ENCODE measurements at places on chromosomes 7 and 10.

DNA sequence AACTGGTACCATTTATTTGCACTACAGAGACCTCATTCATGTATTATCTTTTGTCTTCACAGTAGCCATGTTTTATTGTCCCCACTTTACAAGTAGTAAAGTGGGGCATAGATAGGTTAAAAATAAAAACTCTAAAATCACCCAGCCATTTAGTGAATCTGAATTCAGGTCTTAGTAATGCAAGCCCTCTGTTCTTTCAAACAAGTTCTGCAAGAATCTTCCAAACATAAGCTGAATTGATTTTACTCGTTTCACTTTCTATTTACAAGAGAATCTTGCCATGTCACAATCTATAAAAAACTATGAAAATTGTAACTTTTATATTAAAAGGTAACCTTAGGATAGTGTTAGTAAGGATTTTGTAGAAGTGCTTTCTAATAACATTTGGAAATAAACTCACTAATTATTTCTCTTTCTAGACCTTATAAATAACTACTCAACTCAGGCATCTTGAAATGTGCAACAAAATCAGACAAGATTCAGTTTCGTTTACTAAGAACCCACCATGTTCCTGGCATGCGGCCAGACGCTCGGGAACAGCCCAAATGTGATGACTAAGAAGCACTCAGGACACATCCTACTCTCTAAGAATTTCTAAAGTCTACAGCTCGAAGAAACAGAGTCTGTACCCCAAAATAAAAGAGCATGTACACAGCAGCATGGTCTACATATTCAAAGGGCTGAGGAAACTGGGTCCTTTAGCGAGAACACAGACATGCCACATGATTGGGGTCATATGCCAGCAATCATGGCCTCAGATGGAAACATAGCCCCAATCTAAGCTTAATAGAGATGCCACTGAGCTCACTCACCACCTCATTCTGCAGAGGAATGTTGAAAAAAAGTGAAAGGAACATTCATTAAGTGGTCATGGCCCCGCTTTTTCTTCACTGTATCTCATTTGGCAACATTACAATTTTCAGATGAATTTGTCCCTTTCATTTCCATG, 167.6 kb downstream of the AMPH start:
- DNase-seq: no peak

DNA sequence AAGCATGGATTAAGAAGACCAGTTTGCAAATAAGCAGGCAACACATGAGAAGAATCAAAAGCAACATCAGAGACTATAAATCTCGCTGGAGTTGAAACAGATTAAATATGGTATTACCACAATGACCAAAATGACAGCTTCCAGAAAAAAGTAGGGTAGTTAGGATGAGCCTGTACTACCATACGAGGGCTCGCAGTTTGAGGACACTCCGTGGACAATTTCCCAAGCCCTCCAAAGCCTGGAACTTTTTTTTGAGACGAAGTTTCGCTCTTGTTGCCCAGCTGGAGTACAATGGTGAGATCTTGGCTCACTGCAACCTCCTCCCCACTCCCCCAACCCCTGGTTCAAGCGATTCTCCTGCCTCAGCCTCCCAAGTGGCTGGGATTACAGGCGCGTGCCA, 1.0 kb downstream of the LRRC17 start:
- DNase-seq: no peak

- DNase-seq: no peak
Observed at GRCh38 chr7:32126843-32127242, 56.6 kb upstream of the PDE1C start.

DNA sequence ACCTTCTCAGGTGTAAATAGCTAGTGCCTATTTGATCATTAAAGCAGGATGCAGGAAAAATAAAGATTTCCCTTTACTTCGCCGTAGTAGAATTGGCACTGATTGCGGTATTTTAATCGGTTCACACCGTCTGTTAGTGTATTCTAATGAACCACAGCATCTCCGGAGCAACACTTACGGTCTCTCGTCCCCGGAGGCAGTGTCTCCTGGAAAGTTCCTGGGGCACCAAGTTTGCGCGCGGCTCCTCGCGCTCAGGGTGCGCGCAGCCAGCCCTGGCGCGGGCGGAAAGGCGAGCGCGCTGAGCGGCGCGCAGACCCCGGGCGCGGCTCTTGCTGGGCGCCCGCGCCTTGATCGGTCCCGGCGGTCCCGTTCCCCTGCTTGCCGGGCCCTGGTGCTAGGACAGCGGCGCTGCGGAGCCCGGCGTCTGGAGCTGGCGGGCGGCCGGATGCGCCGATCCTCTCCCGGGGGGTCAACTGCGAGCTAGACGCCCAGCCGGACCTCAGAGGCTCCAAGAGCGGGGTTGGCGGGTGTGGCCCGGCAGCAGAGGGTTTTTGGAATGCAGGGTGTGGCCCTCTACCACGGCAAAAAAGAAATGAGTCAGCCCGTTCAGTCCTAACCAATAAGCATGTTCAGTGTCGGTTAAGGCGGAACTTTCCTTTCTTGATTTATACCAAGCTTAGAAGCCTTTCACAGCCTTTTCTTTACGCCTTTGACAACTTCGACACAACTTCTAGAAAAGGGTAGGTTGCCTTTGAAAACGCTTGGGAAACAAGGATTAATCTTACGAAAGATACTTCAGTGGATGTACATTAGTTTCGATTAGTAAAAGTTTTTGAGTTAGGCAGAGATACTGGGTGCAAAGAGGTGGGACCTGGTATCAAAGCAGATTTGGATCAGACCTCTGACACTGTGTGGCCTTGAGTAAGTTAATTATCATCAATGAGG, 166.8 kb upstream of the ASAH2 start:
- peak; percentile 74 for DNase-seq

DNA sequence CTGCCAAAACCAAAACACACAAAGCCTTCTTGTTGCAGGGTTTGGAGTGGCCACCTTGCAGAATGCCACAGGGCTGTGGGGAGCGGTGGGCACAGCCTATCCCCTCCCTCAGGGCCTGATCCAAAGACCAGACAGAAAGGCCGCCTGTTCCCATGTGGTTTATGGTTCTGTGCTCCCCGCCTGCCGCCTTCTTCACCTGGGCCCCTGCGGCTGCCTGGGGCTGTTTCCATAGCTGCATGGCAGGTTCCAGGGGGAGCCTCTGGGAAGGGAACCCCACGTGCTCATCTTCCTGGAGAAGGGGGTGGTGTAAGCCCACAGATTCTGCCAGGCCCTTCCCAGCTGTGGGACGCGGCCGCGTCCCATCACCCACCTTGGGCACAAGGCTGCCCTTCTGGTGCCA, 70.7 kb upstream of the EZH2 start:
- DNase-seq: no peak

Measured in kidney (tissue), 22 donors.